NCI-H446 treated with DMSO at 0.1 percent for 48 hours (cell line): ENCODE measurements at places on chromosomes 2 and 18.

- DNase-seq, result no peak
Observed at GRCh38 chr2:854460-854859, 96.2 kb upstream of the SNTG2 start.

DNA sequence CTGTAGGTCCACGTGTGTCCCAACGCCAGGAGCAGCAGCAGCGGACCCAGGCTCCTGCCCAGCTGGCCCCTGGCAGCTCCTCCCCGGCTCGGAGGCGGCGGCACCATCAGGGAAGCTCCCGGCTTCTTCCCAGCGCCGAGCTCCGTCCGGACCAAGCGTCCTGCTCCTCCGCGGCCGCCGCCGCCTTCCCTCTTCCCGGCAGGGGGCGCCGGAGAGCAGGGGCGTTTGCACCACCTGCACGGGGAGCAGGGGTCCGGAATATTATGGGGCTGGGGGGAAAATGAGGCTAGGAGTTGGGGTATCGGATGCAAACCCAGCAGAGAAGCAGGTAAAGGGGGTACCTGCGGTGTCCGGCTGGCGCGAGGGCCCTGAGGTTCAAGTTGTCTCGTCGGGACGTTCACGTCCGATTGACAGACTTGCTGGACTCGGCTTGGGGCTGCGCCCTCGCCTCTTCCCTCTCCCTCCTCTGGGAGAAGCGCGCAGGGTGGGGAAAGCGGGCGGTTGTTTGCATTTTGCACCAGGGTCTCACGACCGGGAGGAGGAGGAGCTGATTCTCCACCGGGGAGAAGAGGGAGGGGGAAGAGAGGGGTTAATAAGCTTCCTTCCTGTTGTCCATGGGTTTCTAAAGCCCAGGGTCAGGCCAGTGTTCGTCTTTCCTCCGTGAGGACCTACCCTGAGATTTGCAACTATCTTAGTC lies at the start of gene CCBE1:
CCBE1 (minus strand) TSS at position 188 of the 697 bp plus-strand sequence.
- DNase-seq, result no peak

DNA sequence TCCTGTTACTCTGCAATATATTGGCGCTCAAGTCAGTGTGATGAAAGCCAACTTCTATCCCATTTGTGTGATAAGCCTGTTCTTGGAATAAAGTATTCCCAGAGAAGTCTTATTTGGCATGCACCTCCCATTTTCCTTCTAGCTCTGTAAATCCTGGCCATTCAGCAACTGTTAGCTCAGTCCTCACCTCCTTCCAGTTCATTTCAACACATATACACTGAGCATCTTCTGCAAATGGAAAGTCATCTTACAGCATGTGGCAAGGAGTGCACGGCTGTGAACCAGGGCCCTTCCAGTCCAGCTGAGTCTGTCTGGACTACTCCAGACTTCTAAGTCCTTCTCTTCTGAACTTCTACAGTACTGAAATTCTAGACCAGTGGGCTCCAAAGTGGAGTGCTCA lies 53.1 kb downstream of the SPATS2L start:
- DNase-seq, result no peak

GRCh38 chr2:1544478-1545069 lies 131.3 kb downstream of the TPO start:
- DNase-seq, result no peak

- DNase-seq, result peak; percentile 72
Observed at GRCh38 chr2:144834998-144835633, 315.2 kb upstream of the ZEB2 start.

- no peak for DNase-seq
Observed at GRCh38 chr2:167509586-167509985, 621.3 kb downstream of the XIRP2 start.

- DNase-seq, result no peak
Observed at GRCh38 chr2:212995920-212996319, 155.5 kb downstream of the IKZF2 start.

- DNase-seq, result no peak
Observed at GRCh38 chr2:63846487-63846886, 4.8 kb downstream of the UGP2 start.

GRCh38 chr2:105744909-105745853 lies at the start of gene NCK2:
TSS of gene NCK2 (plus strand) at chr2:105744912. CDS start at chr2:105855064, 110,152 bp downstream.
- no peak for DNase-seq

- DNase-seq, result no peak
Observed at GRCh38 chr2:112151271-112151670, 13.1 kb downstream of the FBLN7 start.

DNA sequence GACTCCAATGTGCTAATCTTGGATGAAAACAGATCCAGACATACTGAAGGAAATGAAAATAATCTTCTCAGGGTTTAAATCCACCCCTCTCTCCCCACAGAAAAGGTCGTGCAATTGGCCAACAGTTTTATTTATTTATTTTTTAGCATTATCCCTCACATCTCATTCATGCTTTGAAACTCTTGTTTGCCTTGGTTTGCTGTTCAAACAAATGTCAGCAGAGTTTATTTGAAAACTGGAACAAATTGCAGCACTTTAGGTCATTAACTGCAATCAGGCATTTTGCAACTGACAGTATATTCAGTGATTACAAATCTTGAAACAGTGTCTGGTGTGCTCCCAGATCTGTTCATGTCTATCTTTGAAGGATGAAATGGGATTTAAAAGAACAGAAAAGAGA lies 220.6 kb downstream of the SLC4A10 start:
- no peak for DNase-seq

DNA sequence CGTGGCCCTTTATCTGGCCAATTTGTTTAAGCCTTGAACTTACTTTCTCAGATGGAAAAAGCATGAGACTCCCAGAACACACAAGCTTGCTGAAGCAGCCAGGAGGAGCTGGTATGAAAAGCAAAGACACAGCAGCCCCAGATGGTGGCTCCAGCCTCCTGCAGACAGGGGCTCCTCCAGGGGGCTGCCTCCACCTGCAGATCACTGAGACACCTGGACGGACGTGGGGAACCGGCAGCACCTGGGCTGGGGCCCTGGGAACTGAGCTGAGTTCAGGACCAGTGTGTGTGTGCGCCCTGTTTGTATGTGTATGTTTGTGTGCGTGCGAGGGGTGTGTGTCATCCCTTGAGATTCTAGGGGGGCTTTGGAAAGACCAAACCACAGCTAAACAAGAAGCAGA lies 8.6 kb downstream of the CYS1 start:
- DNase-seq, result no peak

DNA sequence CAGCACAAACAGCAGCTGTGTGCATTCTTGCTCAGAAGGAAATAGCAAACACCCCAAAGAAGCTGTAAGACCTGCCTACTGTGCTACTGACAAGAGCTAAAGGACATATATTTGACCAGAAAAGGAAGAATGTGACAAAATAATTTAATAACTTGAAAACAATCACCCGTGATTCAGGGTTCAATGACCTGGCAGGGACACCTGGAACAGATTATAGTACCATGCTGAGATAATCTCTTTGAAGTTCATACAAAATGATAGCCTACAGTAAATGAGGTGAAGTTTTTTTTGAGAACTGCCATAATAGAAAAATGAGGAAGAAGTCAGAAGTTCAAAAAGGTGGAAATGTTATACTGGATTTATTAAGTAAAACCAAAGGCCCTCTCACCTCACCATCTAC lies 324.8 kb upstream of the GULP1 start:
- no peak for DNase-seq

DNA sequence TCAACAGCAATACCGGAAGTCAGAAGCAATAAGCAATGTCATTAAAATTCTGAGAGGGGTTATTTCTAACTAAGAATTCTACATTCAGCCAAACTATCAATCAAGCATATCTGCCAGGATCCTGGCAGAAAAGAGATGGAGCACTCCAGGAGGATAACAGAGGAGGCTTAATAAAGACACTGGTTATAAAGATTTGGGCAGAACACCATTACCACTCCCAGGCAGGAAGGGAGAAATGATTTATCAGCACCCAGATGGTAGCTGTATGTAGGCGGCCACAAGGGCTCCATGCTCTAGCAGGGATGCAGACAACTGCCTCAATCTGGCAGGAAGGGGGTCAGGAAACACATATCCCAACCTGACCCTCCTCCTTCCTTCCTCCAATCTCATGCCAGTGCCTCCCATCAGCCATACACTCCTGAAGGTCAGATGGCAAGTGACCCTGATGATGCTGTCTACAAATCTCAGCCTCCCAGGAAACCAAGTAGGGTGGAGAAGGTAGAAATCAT lies 20.5 kb upstream of the TNFAIP6 start:
- DNase-seq, result peak; percentile 81

DNA sequence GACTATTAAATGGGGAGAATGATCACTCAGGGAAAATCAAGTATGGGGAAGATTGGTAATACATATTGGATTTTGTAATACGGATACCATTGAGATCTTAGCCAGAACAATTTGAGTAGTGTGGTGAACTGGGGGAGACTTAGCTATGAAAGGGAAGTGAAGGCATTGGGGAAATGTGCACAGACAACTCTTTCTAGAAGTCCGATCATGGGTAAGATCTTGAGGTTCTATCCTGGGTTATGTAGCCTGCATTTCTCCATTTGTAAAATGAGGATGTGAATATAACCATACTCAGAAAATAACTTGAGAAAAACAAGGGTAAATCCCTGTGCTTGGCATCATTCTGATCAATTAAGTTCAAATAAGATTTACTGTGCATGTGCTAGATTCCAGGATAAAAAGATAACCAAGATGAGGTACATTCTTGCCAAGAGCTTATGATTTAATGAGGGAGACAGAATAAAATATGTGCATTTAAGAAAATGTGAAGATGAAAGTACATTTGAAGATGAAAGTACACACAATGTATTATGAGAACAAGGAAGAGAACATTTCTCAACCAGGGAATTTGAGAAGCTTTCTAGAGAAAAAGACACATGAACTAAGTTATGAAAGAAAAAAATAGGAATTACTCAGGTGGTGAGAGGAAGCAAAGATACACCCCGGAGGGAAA lies 49.5 kb downstream of the SLC40A1 start:
- no peak for DNase-seq

DNA sequence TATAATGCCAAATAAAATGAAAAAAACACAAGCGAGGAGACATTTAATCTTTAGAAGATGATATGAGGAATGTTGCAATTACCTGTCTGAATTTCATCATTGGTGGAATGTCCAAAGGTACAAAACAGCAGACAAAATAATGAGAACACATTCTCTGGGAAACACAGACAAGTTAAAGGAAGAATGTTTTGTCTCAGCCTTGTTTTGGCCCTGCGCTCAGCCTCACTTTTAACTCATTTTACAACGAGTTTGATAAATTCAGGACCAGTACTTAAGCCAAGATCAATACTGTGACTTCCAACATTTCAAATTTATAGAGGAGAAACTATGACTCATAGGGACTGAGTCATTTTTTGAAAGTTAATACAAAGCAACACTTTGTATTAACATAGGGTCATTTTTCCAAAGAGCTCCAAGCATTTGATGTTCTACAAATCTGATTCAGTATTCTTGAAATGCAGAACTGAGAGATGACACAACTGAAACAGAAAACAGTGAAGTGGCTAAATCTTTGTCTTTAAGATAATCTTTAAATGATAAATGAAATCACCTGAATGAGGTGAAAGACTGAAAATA lies 833.2 kb upstream of the CHAC2 start:
- peak; percentile 20 for DNase-seq

DNA sequence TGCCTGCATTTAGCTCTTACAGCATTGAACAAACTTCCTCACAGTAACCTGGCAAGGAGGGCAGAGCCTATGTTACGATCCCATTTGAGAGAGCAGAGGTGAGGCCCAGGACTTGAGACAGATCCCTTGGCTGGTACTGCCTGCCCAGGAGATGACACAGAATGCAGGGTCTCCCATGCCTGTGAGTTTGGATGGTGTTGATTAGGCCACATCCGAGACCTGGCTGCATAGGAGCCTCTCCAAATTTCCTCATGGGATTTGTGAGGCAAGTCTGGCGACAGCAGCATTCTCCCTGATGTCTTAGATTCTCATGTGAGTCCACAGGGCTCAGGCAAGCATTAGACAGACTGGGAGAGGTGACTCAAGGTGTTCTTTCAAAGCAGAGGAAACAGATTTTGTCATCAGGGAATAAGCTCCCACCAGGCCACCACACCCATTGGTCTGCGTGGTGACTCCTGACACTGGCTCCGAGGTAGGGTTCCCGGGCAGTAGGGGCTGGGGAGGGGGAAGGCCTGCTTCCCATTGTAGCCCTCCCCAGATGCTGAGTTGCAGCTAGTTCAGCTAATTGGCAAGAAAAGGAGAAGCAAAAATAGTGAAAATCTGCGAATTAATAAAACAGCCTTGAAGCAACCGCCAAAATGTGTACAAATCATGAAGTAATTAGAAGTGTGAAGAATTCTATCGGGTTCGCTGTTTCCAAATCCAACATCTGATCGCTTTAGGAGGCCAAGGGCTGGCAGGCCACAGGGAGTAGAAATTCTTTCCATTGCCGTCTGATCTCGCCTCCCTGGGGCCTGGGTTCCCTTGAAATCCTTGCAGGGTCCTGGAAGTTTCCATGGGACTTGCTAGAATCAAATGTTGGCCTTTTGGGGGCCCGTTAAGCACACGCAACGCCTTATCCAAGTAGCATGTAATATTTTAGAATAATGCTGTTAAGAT lies 68.0 kb downstream of the MAPK4 start:
- no peak for DNase-seq

DNA sequence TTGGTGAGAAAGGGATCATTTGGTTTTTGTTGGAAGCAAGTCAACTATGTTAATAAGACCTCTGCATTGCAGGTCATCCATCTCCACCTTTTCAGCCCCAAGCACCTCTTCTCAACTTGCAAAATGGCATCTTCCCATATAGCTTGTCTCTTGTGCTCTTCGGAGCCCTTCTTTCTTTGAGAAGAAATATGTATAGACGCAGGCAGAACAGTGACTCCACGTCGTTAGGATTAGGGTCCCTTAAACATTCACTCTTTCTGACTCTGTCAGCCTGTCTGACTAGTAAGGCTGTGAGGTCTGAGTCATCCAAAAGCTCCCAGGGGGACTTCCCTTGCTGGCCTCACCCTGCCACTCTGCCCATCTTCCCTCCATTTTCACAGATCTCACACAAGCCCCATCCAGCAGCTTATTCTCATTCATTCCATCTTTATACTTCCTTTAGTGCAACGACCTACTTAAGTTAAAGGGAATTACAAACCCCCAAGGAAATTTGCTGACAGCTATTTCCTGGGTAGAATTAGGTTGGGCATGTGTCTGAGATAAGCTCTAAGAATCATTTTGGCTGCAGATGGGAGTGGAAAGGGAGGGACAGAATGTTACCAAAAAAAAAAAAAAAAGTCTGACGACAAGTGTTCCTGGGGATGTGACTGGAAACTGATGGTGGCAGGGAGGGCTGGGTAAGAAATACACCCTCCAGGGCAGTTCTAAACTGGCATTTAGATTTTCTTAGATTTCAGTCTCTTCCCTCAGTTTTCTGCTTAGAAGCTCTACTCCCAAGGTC lies 37.7 kb upstream of the MEX3C start:
- no peak for DNase-seq
